Stimulated activated CD8-positive, alpha-beta memory T cell treated with anti-CD3 and anti-CD28 coated beads, Interleukin-7, amount 100 ng/mL, for 1 hour (primary cell): ENCODE measurements at places on chromosomes 6 and 20.

DNA sequence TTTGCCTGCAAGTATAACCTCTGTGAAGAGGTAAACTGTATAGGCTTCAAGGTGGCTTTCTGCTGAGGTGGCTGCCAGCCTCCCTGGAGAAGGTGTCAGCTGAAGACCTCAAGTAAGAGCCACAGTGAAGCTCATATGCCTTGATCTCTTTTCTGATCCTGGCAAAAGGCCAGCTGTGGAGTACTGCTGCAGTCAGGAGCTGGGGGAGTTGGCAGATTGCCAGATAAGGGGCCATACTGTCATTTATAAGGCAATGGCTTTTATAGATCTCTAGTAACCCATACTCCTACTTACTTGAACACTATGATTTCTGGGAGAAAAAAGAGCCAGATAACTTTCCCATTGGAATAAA lies 8.8 kb upstream of the CEP85L start:
- DNase-seq = no peak

GRCh38 chr6:139343052-139343750 lies 31.2 kb downstream of the CITED2 start:
- DNase-seq = no peak

DNA sequence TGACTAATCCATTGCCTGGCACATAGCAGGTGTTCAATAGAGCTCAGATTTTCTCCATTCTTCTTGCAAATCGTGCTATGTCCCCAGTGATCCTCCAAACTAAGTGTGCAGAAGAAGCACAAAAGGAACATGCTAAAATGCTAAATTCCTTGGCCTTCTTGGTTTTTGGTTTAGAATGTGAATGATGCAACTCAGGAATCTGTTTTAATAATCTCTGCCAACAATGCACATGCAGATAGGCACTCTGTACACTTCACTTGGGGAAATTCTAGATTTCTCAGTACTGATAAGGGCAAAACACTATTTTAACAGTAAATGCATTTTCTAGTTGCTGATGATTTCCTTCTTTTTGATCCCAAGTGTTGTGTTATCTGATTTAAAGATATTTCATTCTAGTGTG lies 35.2 kb downstream of the SLC22A1 start:
- no peak for DNase-seq

DNA sequence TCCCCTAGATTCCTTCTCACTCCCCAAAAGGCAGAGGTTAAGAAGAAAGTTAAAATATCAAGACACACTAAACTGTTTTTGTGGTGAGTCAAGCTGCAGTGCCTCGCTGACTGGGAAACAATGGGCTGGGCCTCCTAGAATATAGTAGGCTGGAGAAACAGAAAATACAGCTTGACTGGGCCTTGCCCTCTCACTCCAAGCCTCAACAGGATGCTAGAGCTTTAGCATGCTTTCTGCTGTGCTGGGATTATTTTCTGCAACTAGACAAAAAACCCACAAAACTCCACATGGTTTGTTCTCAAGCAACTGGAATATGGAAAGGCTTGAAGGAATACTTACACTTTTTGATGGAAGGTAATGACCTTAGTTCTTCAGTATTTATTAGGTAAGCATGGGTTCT lies 27.9 kb downstream of the FOXO3 start:
- no peak for DNase-seq

GRCh38 chr6:167962711-167963110 lies 34.8 kb upstream of the KIF25 start:
- DNase-seq = no peak

DNA sequence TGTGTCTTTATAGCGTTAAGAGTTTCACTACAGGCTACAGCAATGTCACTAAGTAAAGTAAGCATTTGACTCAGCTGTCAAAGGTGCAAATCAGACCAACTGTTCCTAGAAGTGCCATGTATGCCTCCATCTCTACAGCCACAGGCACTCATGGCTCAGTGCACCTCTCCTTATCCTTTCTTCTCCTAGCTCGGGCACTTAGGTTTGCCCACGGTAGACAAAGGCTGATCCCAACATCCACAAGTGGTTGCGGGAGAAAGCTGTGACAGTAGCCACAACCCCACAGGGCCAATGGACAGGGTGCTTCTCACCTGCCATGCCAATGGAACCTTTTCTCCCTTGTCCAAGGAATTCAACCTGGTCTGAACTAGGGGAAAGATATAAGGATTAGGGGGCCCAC lies 228.5 kb upstream of the EXOC2 start:
- no peak for DNase-seq

GRCh38 chr6:32713241-32713640 lies 27.9 kb upstream of the HLA-DQA2 start:
- DNase-seq = no peak
